Sigmoid colon (tissue), 7 donors: ENCODE measurements at places on chromosomes 1 and 21.

- no peak for DNase-seq
Observed at GRCh38 chr21:45724345-45724961, 80.9 kb downstream of the PCBP3 start.

DNA sequence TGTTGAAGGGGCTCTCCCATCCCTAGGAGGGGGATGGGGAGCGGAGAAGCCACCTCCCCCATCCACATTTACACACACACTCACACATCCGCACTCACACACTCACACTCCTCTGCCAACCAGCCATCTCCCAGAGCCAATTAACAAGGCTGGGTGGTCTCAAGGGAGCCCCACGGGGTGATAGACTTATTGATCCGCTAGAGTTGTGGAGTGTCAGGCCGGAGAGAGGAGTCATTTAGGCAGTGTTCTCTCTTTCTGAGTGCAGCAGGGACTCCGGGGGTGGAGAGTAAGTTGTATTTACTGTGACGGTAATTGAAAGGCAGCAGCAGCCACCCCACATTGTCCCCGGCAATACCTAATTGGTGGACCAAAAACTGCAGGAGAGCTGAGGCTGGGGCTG is 61.6 kb downstream of the KLHDC7A start:
- DNase-seq: no peak

DNA sequence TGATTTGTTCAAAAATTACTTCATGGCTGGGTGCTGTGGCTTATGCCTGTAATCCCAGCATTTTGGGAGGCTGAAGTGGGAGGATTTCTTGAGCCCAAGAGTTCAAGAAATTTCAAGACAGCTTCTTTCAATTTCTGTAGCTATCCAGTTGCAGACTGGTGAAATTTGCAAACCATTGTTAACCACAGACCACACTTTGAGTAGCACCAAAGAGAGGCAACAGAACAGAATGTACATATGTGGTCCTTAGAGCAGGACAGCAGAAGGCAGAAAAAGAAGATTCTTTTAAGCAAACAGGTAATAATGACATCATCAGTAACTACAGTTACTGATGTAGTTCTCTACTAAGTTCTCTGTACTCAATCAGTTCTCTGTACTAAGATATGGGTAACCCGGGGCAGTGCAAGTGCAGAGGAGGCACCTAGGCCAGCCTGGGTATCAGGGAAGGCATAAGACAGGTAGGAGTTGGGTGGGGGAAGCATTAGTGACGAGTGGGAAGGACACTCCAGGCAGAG is 5.5 kb upstream of the KLF17 start:
- DNase-seq: no peak

DNA sequence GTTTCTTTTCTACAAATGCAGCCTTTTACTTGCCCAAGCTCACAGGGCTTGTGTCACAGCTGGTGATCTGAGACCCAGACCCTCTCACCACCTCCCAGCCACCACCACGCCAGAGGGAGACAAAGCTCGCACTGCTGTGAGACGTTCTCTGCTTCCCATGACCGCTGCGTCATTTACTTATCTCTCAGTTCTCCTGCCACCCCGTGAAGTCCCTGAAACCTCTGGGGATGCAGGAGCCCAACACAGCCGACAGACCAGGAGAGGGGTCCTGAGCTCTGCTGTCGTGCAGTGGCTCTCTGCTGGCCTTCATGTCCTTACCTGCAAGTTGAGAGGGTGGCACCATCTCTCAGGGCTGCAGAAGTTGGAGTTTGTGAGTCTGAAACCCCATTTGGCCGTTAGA is 77.7 kb downstream of the SLC16A1 start:
- DNase-seq: no peak

DNA sequence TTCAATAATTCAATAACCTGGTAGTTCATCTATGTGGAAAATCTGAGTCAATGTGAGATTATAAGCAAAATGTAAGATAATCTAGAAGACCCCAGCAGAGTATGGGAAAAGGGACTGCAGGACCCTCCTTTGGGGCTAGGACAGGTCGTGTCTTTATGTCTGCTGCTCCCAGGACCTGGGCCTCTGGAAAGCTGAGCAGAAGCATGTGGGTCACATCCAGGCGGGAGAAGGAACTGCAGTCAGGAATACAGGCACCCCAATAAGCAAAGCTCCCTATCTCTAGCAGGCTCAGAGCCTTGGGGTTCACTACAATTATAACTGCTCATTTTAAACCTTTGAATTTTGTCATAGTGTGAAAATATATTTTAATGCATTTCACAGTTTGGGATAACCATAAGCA is 73.9 kb upstream of the MCOLN3 start:
- no peak for DNase-seq

DNA sequence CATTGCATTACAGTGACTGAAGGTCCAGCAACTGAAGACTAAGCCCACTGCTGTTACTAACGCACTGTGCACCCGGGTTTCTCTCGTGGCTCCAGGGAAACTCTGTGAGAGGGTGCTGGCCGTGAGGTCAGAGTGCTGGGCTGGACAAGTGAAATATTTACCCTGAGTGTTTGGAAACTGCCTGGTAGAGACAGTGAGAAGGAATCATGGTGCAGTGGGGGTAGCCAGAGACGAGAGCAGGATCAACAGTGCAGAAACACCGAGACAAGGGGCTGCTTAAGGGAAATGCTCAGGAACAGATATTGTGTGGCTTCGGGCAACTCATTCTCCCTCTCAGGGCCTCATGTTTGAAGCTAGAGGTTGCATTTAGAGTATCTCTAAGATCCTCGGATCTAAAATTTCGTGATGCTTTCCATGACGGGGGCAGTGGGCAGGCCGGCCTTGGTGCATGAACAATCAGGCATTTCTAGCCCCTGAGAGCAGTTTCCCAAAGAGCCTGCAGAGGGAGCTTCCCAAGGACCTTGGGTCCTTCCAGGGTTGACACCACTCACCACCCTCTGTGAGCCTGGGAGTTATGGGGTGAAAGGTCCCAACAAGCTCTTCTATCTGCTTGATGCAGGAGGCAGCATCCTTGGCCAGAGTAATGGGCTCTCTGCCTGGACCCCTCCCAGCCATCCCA is 9.7 kb downstream of the CD2 start:
- DNase-seq: no peak

GRCh38 chr1:222821239-222821638 is 6.4 kb downstream of the DISP1 start:
- no peak for DNase-seq

DNA sequence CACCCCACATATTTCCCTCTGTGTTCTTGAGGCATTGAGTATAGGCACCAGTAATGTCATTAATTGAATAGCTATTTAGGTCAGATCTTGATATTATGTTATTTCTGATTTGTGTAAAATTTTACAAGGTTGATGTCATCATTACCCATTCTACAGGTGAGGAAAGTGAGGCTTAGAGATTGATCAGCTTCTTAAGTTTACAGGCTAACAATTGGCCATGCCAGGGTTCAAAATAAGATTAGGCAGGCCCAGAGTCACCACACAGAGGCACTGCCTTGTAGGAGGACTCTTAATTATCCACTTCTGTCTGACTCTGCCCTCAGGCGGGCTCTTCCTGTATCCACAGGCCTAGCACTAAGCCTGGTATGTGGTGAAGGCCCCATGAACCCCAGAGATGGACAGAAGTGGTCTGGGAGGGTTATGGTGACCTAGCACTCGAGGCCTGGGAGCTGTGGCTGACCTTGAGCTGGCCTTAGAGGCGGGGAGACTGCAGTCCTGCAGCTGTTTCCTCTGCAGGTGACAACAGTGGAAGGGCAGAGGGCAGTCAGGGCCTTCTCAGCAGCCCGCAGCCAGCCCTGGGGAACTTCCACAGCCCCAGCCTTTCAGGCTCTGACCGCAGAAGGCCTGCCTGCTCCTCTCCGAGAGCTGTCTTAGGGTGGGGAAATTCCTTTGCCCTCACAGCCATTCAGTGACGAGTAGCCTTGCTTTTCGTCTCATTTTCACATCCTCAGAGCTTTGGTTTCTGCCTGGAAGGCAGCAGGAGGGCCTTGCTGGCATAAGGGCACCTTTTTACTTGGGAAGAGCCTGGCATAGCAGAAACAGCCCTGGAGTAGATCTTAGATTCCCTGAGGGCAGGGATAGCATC is 12.2 kb downstream of the ZDHHC18 start:
- no peak for DNase-seq

- no peak for DNase-seq
Observed at GRCh38 chr21:46637952-46638746, 2.7 kb downstream of the PRMT2 start.

DNA sequence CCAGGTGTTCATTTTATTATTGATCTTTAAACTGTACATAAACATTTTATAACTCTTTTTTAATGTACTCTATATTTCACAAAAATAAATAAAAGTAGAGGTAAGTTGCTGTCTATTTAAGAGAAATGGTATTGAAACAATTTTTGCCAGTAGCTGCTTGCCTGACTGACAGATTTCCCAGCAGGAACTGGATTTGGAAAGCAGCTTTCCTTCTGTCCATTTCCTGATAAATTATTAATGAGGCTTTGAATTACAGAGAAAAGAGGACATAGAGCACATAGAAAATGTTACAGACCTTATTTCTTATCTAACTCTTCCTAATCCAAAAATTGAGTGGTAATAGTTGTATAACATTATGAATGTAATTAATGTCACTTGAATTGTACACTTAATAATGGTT is 79.7 kb upstream of the BCL10 start:
- DNase-seq: no peak

- DNase-seq: peak; percentile 94
Observed at GRCh38 chr1:61606448-61607312, 118.3 kb downstream of the TM2D1 start.

DNA sequence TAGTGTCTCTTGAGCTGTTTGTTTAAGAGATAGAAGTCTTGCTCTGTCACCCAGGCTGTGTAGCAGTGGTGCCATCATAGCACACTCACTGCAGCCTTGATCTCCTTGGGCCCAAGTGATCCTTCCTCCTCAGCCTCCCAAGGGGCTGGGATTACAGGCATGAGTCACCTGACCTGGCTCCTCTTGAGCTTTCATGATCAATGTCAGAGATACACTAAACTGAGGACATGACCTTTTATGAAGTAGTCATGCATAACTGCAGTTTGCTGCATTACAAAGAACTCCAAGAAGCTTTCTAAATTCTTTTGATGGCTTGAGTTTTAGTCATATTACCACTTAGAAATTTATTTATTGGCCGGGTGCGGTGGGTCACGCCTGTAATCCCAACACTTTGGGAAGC is 77.7 kb downstream of the CC2D1B start:
- DNase-seq: no peak

DNA sequence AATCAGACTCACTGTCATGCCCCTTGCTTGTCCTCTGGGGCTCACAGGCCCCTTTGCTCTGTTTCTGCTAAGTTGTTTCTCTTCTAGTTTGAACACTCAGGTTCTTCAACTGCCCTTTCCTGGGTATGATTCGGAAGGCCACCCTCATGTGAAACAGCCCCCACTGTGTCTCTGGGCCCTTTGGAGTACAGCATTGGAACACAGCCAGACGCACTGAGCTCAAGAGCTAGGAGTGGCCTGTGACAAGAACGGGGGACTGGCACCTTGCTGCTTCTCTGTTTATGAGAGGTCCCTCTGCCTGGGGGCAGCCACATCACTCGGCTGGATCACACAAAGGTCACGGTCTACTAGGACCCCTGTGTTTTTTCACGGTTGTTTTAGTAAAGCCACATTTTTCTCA is 114.4 kb upstream of the ZC3H12A start:
- no peak for DNase-seq

DNA sequence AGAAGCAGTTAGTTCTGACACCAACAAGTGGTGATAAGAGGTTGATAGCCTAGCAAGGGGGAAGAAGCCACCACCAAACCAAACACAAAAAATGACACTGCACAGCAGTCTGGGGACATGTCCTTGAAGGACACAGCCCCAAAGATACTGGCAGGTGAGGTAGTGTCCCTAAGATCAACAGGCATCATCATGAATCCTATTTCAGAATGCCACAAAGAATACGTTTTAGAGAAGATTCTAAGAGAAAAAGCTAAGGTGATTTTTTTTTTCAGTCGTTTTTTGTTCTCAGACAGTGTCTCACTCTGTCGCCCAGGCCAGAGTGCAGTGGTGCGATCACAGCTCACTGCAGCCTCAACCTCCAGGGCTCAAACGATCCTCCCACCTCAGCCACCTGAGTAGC is 19.6 kb downstream of the MTHFR start:
- DNase-seq: no peak

- DNase-seq: peak; percentile 67
Observed at GRCh38 chr1:236608930-236609726, 4.8 kb upstream of the HEATR1 start.

DNA sequence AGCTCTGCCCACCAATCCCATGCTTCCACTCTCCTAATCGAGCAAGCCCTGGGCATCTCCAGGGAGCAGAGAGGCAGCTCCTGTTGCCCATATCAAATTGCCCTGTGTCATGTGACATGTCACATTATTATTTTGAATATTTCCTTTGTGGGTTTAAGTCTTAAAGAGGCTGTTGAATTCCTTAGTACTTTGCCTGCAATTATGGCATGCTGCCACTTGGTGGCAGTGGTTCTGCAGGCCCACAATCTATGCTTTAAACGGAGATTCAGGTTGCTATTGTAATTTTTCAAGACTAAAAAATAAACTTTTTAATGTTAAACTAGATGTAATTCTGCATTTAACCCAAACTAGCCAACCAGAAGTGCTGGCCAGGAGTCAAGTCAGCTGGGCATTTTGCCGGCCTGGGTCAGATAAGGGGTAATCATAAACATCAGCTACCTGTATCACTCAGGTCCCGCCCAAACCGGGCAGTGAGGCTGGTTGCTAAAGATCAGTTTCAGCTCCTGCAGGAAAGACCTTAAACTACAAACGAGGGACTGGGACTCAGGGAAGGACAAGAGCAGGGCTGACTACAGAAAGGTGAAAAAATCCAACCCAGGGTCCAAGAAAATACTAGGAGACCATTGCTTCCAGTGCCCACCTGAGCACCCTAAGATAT is 37.3 kb upstream of the ARHGEF16 start:
- no peak for DNase-seq

- DNase-seq: no peak
Observed at GRCh38 chr1:155219592-155220031, 11.1 kb downstream of the MTX1 start.

- DNase-seq: peak; percentile 61
Observed at GRCh38 chr21:44982558-44983250, 42.9 kb downstream of the SLX9 start.

GRCh38 chr1:89705901-89706699 is 73.2 kb downstream of the LRRC8C start:
- DNase-seq: no peak
